ENCODE measurements at places on chromosomes 2 and 18.

DNA sequence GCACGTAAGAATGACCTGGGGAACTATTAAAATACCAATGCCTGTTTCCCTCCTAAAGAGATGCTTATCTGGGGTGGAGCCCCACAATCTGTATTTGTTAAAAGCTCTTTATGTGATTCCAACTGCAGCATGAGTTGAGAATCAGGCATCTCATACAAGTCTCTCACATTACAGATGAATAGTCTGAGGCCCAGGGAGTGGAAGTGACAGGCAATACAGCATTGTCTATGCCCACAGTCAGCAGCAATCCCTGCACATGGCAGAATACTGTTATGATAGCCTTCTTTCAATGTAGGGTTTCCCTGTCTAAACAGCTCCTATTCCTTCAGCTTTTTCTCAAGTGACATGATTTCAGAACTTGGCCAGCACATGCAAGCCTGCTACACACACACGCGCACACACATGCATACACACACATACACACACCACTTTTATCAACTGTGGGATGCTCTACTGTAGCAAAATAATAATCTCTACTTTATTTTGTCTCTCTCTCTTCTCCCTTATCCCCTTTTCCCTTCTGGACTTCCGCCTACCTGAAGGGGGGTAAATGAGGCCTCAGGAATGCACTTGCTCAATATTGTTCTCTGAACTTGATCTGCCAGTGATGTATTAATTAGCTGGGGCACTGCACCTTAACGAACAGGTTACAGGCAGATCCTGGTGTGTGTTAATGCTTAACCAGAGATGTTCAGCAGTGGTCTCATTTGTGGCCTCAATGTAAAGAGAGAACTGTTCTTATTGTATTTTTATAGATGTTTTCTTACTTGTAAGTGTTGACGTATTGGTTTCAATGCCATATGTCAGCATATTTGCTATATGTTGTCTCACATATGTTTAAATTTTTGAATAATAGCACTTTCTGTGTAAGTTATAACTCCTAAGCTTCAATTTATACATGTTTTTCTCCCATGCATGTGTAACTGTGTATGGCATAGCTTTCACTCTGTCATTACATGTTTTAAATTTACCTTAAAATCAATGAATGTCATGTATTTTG, 116.0 kb downstream of the SETBP1 start:
- no peak for DNase-seq

DNA sequence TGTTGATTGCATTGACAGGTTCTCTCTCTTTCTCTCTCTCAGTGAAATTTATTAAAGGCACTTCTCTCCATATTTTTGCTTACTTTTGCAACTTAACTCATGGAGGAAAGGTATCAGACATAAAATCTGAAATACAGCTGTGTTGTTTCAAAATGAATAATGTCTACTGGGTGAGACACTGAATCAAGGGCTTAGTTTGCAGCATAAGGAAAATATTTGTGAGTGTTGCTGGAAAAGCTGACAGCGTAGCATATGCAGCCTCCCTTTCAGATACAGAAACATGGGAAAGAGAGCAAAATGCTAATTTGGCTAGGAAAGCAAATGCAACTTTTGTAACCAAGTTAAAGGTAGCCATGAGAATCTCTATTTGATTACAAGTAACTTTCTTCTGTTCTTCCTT, 81.5 kb upstream of the COL3A1 start:
- no peak for DNase-seq

- no peak for DNase-seq
Observed at GRCh38 chr18:6941996-6942395, 175.6 kb downstream of the LAMA1 start.

DNA sequence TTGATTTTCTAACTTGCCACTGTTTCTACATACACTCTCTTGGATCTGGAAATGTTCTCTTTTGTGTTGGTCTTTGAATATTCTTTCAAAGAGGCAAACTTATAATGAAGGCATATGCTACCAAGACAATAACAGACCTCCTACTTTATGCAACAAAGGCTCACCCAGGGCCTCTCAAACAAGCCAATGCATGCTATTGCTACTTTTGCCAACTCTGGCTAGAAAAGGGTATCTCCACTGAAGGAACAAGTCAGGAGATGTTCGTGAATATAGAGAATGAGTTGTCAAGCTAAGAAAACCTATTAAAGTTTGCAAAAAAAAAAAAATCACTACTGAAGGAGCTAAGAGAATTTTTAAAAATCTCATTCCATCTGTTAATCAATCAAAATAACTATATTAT, 15.9 kb upstream of the DSG2 start:
- no peak for DNase-seq

DNA sequence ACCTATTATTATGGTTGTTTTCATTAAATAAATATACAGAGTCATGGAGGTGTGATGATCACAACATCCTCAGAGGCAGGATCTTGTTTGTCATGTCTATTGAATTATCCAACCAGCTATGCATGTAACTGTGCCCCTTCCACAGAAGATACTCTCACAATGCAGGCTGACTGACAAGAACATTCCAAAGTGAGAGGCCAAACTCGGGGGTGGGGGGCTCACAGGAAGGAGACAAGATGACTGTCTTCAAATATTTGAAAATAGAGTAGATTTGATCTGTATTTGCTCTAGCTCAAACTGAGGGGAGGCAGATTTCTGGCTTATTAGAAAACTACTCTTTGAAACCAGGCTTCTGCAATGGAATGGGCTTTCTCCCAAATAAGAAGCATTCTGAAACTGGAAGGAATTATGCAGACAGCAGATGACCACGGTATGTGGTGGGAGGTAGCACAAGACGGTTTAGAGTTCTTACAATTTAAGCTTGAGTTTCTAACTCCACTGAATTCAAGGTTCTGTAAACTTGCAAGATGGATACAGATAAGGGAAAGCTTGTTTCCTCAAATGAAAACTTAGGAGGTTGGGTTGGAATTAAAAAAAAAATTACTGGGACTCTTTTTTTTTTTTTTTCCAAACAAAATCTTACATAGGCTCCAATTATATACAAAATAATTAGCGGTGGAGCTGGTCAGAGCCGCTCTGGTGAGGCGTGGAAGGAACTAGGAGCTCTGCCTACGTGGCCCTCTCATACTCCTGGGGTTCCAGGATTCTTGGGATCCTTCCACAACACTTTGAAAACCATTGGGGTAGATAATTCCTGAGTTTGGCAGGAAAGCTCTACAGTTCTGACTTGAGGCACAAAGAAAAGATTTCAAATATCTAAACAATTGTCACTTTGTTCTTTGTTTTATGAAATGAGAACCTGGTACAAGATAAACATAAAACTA, 79.3 kb downstream of the PLA2R1 start:
- DNase-seq: no peak

GRCh38 chr2:122179492-122180165, 424.2 kb downstream of the TSN start:
- DNase-seq: no peak

- DNase-seq: no peak
Observed at GRCh38 chr2:191612496-191612895, 65.4 kb upstream of the NABP1 start.

DNA sequence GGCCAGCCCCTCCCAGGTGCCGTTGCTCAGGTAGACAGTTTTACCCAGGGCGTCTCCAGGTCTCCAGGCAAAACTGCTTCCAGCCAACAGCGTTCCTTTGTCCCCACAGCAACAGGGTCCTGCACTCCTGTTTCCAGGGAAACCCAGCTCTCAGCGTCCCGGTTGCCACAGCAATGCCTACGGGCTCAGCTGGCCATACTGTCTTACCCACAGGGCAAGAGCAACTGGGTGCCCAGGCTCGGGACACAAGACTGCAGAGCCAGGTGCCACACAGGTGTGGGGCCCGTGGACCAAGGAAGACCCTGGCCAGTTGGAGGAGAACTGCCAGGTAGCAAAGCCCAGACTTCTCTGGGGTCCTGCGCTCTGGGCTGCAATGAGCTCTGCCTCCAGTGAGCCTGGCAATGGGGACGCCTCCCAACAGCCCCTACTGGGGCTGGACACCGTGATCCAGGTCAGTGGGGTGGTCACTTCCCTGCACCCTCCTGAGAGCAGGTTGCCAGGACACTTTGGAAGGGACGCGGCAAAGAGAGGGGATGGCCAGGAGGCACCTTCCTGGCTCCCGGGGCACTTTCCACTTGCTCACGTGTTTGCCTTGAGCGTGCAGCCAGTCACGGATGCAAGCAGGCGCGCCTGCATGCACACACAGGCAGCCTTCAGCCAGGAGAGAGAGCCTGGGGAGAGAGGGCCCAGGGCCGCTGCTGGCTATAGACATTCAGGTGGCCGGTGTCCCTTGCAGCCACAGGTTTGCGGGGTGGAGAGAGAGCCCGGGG, at the start of gene CROCC2:
TSS of gene CROCC2 (plus strand) at position 196 of the 770 bp plus-strand sequence. CDS start at position 374, 178 bp downstream.
- DNase-seq: no peak

DNA sequence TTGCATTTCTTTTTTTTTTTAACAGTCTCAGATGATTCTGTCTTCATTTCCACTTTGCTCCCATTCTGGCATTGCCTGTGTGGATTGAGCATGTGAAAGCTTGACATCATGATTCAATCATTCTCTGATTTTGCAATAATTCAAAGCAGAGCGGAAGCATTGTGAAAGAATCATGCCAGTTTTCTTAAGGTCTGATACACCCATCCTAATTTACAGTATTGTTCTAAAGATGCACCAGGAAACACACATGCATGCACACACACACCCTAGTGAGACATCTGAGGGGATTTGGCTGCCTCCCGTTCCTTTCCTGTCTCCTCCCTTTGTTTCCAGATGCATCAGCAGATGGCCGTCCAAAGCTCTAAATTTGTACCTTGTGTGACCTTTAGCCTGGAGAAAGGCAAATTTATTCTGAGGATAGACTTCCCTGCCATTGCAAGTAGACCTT, 97.3 kb downstream of the FMNL2 start:
- no peak for DNase-seq

- no peak for DNase-seq
Observed at GRCh38 chr18:24868311-24868710, 407.9 kb downstream of the HRH4 start.

GRCh38 chr2:179340678-179341077, 76.0 kb upstream of the SESTD1 start:
- DNase-seq: no peak

- DNase-seq: no peak
Observed at GRCh38 chr18:21364471-21364870, 122.4 kb downstream of the GREB1L start.

DNA sequence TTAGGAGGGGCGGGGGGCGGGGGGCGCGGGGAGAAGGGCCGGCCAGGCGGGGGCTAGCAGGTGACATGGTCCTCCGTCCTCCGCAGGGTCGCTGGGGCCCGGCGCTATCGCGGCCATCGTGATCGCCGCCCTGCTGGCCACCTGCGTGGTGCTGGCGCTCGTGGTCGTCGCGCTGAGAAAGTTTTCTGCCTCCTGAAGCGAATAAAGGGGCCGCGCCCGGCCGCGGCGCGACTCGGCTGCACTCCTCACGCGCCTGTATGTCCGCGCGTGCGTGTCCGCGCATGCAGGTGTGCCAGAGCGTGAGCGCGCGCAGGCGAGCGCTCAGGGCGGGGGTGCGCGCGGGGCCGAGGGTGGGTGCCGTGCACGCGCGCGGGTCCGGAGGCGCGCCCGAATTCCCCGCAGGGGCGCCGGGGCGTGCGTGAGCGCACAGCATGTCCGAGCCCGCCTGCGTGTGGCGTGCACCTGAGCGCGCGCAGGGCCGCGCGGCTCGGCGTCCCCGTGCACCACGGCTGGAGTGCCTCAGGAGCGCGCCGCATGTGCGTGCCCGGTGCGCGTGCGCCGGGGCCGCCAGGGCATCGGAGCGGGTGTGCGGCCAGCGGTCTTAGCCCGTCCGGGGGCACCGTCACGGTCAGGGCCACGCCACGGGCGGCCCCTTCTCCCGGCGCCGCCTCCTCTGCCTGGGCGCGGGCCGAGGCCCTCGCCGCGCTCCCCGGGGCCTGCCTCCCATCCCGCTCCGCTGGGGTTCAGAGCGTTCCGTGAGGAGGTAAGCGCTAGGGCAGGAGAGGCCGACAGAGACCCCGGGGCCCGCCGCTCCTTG, 6.3 kb downstream of the SNORC start:
- no peak for DNase-seq

DNA sequence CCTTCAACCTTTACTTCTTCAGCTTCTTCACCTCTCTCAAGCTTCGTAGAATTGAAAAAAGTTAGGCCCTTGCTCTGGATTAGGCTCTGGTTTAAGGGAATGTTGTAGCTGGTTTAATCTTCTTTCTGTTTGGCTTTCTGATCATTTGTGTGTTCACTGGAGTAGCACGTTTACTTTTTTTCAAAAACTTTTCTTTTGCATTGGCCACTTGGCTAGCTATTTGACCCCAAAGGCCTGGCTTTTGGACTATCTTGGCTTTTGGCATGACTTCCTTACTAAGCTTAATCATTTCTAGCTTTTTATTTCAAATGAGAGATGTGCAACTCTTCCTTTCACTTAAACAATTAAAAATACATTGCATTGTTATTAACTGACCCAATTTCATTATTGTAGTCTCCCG, 1154.8 kb upstream of the ZEB2 start:
- no peak for DNase-seq

DNA sequence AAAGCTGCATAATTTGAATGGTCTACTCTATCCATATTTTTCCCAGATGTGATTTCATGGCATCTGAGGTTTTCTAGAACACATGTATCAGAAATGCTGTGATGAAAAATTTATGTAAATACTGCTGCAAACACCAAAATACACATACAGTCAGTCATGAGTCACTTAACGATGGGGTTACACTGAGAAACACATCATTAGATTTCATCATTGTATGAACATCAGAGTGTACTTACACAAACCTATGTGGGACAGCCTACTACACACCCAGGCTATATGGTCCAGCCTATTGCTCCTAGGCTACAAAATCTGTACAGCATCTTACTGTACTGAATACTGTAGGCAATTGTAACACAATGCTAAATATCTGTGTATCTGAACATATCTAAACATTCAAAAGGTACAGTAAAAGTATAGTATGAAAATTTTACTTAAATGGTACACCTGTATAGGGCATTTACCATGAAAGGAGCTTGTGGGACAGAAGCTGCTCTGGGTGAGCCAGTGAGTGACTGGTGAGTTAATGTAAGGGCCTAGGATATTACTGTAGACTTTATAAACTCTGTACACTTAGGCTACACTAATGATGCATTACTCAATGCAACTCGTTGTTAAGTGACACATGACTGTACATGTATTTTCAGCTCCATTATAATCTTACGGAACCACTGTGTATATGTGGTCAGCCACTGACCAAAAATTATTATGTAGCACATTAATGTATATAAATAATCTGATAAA, 33.5 kb downstream of the PNO1 start:
- no peak for DNase-seq

GRCh38 chr2:15967415-15968279, 27.3 kb downstream of the MYCN start:
- no peak for DNase-seq

GRCh38 chr2:98768384-98769113, 37.6 kb upstream of the MGAT4A start:
- no peak for DNase-seq

GRCh38 chr2:112904883-112905282, 6.1 kb upstream of the IL37 start:
- DNase-seq: no peak

- peak; percentile 50 for DNase-seq
Observed at GRCh38 chr2:23386339-23387220, 1.6 kb downstream of the KLHL29 start.

GRCh38 chr2:6218926-6219325, 526.7 kb downstream of the SOX11 start:
- DNase-seq: no peak

All from HEK293T (cell line).